ENCODE measurements at places on chromosomes 16 and 17.

DNA sequence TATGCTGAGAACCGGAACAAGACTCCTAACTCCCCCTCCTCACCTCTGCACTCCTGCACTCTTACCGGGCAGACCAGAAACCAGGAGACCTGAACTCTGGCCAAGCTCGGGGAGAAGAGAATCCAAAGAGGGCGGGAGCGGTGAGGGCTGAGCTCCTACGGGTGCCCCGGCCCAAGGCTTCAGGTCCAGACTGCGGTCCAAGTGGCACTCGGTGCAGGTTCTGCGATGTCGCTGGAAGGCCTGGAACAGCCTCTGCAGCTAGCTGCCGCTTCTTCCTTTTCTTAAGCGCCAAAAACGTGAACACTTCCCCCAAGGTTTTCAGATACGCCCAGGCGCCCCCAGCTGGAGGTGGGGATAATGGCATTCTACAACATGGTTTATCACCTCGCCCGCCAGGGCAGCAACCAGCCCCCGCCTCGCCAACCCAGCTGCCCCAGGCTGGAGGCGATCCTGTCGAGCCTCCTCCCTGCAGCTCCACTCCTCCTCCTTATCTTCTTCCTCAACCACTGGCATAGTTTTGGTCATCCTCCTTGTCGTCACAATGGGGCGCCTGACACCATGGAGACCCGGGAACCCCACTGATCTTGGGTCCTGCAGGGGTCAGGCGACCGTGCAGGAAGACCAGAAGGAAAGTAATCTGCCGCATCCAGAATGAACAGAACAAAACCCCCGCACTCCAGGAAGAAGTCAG is 1735.9 kb downstream of the TP53TG3F start:
- H3K27me3 ChIP-seq: no peaks in the 10 kb centered on the region
- DNase-seq: no peak

DNA sequence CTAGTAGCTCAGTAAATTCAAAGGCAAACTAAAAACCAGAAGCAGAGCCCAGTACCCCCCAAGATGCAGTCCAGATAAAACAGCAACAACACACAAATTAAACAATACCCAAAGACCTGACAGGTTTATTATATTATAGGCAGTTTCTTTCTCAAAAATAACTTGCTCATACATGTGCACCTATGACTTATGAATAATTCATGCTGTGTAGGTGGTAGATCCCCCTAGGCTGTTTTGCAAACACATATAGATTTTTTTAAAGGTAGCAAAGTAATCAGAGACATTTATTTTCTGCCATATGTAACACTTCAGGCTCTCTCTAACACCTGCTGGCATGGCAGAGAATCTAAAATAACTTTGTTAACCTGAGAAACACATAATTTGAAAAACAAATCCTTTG is 27.2 kb downstream of the CACNG1 start:
- H3K27me3 ChIP-seq: no peaks in the 10 kb centered on the region
- H3K4me3 ChIP-seq: no peak overlapping the region
- no peak overlapping the region for H3K27ac ChIP-seq
- DNase-seq: no peak

DNA sequence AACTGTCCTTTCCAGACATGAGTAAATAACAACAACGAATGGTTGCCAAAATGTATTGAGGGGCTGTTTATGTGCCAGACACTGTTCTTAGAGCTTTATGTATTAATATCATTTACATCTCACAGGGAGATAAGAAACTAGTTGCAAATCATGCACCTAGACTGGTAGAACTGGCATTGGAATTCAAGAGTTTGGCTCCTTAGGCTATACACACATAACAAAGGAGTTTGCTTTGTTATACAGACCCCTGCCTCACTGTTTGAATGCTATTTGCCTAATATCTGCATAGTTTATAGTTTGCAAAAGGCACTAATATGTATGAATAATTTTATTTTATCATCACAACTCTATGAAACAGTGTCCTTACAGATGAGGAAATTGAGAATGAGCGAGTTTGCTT is 100.0 kb downstream of the FTO start:
- no peaks in the 10 kb centered on the region for H3K27me3 ChIP-seq
- H3K4me3 ChIP-seq: no peak overlapping the region
- no peak for DNase-seq
- H3K27ac ChIP-seq: no peak overlapping the region
- peaks cover 26% of the 10 kb centered on the region for H3K4me1 ChIP-seq

DNA sequence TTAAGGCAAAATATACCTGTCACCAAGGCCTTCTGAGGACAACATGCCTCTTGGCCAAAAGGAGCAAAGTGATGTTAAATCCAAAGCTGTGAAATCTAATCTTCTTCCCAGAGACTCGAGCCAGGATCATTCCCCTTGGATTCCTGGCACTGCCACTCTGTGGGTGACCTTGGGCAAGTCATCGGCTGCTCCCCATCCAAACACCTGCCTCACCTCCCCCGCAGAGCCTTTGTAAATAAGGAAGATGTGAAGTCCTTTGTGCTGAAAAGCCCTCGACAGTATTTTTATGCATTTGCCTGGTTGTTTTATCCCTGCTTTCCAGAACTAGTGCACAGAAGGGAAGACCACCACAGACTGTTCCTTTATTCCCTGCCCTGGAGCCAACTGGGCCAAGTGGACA is 5.4 kb upstream of the CEP295NL start:
- H3K27ac ChIP-seq: no peak overlapping the region
- peaks cover 7% of the 10 kb centered on the region for H3K4me1 ChIP-seq
- no peak overlapping the region for H3K4me3 ChIP-seq
- peaks cover 4% of the 10 kb centered on the region for H3K36me3 ChIP-seq
- no peak for DNase-seq

DNA sequence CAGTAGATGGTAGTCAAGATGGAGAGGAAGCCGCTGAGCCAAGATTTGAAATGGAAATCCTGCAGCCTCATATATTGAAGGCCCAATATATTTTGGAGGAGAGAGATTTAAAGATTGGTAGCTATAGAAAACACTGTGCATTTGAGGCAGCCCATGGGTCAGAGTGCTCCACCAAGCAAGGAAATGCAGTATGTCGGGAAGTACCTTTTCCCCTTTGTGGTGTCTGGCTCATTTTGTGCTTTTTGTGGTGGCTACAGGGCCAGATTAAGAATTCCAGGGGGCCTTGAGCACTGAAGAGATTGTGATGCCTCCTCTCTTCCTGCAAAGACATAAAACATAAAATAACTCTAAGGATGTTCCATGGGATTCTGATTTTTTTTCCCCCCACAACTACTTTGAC is 39.6 kb downstream of the CDRT15 start:
- peaks cover 72% of the 10 kb centered on the region for H3K4me1 ChIP-seq
- H3K4me3 ChIP-seq: peak overlapping the region; percentile 80
- H3K27me3 ChIP-seq: no peaks in the 10 kb centered on the region
- peak overlapping the region; percentile 97 for H3K27ac ChIP-seq

DNA sequence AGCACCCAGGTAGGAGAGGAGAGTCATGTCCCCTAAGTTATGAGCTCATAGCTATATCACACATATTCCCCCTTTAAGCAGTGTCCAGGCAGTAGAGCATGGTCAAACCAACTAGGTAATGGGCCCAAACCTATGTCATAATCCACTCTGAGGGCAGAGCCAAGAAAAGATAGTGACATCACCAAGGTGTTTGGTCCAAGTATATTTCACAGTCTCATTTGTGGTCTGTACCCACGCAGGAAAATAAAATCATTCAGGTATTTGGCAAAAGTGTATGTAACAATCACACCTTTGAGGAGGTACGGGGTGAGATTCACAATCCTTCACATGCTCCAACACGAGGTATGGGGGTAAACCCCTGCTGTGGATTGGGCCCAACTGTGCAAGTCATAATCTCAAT is 2112.8 kb downstream of the TP53TG3F start:
- no peaks in the 10 kb centered on the region for H3K27me3 ChIP-seq
- H3K36me3 ChIP-seq: no peaks in the 10 kb centered on the region
- H3K4me1 ChIP-seq: no peaks in the 10 kb centered on the region
- no peak overlapping the region for H3K4me3 ChIP-seq

DNA sequence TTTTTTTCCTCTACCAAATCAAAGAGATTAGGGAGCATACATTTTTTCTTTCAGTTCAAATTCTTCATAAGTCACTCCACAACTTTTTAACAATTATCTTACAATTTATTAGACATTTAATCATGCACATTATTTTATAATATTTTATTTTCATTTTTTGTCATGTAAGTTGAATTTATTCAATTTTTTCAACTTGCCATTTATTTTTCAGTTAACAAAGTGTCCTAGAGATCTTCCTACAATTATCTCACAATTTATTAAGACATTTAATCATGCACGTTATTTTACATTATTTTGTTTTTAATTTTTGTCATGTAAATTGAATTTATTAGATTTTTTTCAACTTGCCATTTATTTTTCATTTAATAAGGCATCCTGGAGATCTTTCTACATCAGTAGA is 16.2 kb downstream of the CACNG3 start:
- no peaks in the 10 kb centered on the region for H3K36me3 ChIP-seq
- H3K4me3 ChIP-seq: no peak overlapping the region
- no peak for DNase-seq
- peaks cover 77% of the 10 kb centered on the region for H3K27me3 ChIP-seq
- no peaks in the 10 kb centered on the region for H3K4me1 ChIP-seq
- no peak overlapping the region for H3K27ac ChIP-seq
